ENCODE measurements at places on chromosomes 1 and 21.
A peak's percentile ranks its signal among the peaks of the same experiment; 100 is the strongest.

DNA sequence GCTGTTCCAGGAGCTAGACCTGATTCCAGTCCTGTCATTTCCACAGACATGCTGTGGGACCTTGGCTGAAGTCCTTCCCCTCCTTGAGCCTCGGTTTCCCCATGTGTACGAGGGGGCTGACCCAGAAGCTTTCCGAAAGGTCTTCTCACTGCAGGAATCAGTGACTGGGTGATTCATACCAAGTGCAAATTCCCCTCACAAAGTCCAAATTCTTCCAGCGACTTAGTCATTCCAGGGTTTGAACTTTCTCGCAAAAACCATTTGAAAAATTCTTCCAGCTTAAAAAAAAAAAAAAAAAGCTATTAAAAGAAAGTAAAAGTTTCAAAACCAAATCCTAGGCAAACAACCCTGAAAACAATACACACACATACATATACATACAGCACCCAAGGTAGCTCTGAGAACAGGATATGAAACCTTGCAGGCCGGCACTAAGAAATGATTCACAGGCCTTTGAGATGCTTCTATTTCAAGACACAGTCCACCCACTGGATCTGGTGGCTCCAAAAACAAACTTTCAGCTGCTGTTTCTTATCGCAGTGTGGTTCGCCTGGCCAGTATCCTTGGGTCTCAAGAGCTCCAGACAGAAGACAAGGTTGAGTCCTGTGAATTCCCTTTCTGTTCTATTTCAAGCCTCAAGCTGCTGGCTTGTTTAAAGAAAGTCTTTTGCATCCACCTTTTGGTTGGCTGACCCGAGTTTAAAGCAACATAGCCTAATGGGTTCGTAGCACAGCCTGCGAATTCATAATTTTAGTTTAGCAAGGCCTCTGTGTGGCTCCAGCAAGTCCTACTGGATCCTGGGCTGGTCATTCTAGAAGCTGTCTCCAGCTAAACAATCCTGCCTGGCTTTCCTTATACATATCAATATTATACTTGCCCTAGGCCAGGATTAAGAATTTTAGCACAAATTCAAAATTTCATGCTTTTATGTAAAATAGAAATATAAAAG, 18.0 kb upstream of the ID3 start:
- DNase-seq, result peak; percentile 73

- DNase-seq, result no peak
Observed at GRCh38 chr1:14517841-14518180, 80.7 kb upstream of the KAZN start.

GRCh38 chr1:226305184-226305583, 3.8 kb downstream of the LIN9 start:
- no peak for DNase-seq

DNA sequence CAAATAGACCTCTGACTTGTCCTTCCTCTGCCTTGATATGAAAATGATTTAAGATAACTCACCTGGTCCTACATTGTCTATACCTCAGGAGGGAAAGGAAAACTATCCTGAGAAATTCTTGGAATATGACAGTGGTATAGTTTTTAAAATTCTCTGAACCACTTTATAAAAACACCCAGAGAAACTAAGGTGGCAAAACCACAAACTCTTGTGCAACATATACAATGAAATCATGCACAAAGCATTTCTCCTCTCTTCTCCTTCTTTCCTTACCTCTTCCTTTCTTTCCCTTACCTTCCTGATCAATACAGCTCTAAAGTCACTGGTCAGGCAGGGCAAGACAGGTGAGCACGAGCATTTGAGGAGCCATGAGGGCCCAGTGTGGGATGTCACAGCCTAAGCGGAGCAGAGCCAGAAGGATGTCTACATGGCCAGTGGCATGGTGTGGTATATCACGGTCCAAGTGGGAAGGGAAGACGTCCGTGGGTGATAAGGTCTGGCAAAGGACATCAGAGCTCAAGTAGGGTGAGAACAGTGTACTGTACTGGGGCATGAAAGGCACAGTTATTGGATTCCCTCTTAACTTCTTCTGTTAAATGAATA, 543.3 kb downstream of the DPYD start:
- no peak for DNase-seq

GRCh38 chr1:243930822-243931671, 81.0 kb upstream of the AKT3 start:
- no peak for DNase-seq

- no peak for DNase-seq
Observed at GRCh38 chr1:208078752-208079151, 165.4 kb downstream of the PLXNA2 start.

- DNase-seq, result no peak
Observed at GRCh38 chr1:242811092-242811840, 286.8 kb upstream of the PLD5 start.

GRCh38 chr1:89842567-89843272, 21.9 kb downstream of the LRRC8D start:
- no peak for DNase-seq

DNA sequence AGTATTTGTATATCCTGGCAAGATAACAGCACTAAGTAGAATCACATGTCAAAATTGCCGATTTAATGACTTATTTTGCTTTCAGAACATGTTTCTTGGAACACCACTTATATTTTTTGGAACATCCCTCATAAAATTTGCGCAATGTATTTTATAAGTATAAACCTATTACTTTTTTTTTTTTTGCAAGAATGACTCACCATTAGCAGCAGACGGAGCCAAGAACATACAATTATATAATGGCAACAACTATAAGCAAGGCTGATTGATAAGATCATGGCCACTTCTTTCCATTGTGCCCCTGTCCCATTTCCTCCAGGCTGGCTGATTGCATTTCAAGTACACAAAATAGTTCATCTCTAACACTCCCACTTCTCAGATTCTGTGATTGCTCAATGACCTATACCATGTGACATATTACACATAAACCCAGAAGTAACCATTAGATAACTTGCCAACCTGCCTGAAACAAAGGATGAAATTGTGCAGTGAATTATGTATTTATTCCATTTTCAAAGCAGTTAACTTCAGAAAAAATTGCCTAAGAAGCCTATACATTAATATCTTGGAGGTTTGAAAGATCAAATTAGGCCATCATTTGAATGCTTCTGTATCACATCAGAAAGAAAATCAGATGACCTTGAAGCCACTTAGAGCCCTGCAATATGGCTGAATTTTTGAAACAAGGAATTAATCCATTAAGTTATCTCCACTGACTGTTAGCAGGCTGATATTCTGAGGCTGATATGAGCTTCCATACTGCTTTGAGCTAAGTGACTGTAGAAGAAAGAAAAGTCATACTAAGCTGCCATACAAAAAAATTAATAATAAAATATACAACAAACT, 77.8 kb upstream of the PRMT6 start:
- peak; percentile 10 for DNase-seq

DNA sequence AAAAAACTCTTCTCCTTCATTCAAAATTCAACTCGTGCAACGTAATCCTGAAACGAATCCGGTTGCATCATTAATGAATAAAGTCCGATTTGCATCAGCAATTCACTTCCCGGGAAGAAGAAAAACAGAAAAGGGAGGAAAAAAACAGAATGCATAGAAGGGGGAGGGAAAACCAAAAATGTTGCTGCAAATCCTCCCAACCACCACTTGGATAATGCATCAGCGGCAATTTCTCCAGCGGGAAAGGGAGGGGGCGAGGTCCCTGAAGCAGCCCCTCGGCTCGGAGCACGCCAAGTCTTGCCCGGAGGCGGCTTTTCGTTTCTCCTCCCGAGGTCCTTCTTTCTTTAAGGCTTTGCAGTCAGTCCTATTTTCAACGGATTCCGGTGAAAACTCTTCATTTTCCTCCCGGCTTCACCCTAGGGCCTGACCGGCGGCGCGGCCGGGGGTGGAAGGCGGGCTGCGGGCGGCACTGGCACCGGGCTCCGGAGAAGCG, 723 bp downstream of the CDC42BPA start:
- DNase-seq, result no peak

DNA sequence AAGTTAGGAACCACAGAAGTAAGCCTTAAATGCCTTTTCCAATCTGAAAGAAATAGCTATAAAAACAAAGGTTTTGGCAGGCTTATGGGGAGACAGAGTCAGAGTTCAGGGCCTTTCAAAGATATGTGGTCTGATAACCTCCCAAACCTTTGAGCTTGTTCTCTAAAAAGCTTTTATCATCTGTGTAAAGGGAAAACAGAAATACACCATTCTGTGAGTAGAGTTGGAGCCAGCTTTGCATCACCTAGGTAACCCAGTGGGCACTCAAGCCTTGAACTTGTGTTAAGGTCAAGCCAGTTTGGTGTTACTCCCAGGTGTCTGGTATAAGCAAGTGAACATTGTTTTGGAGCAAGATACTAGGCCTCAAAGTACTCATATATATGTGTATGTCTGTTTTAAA, 50.1 kb downstream of the LAMC1 start:
- DNase-seq, result no peak

DNA sequence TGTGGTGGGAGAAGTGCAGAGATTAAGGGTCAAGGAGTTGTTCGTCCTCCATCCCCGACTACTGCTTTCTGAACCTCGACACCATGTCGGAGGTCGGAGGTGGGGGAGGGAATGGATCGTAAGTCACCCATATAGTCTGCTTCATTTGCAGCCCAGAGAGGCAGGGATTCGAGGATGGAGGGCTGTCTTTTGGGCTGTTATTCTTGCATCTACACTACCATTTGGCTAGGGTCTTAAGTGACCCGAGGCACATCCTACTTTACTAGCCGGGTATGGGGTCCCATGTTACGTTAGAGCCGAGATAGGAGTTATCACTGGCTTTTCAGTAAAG, 578 bp downstream of the USP21 start:
- DNase-seq, result no peak

DNA sequence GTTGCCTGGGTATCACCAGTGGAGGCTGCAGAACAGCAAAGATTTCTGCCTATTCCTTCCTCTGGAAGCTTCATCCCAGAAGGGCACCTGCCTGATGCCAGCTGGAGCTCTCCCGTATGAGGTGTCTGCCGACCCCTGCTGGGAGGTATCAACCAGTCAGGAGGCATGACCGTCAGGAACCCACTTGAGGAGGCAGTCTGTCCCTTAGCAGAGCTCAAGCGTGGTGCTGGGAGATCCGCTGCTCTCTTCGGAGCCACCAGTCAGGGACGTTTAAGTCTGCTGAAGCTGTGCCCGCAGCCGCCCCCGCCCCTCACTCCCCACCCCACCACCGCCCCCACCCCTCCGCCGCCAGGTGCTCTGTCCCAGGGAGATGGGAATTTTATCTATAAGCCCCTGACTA, 23.1 kb upstream of the HFM1 start:
- no peak for DNase-seq
